IMR-90 (cell line): ENCODE measurements at places on chromosomes 7 and 10. TPM values are rescaled to one million over a fixed set of nuclear protein-coding genes. Genes with fewer than 3 reads are reported as not detected.

Gene SLC16A12
- 1.6 and 2.2 TPM in 2 replicates for total RNA-seq

Gene SEMA3A
- 187 and 213 TPM in 2 replicates for total RNA-seq

Gene GIMAP4
- not detected in 2 replicates for total RNA-seq

Gene AGMO
- not detected in 2 replicates for total RNA-seq

Gene PPP1R17
- not detected in 2 replicates for total RNA-seq

Gene AOAH
- total RNA-seq: not detected in 2 replicates

Gene HMX2
- total RNA-seq: not detected in 2 replicates

Gene STARD3NL
- 69.7 and 102 TPM in 2 replicates for total RNA-seq

Gene GPC2
- total RNA-seq: 1.4 and 1.8 TPM in 2 replicates

Gene XRCC2
- total RNA-seq: 3.6 and 5.6 TPM in 2 replicates

Gene MUC3A
- total RNA-seq: not detected in 2 replicates

Gene CPED1
- total RNA-seq: 96.8 and 102 TPM in 2 replicates

Gene YKT6
- 98.6 and 120 TPM in 2 replicates for total RNA-seq

Gene OR2F2
- total RNA-seq: not detected in 2 replicates

Gene TEX47
- total RNA-seq: not detected in 2 replicates

Gene PCLO
- total RNA-seq: under 0.01 TPM in 2 replicates

Gene PSPH
- 48.4 and 55.8 TPM in 2 replicates for total RNA-seq

Gene HOXA7
- under 0.01 and 0.18 TPM in 2 replicates for total RNA-seq

Gene FAM20C
- 7.7 and 8.9 TPM in 2 replicates for total RNA-seq

Gene AKR1E2
- 2.2 and 3.4 TPM in 2 replicates for total RNA-seq

Gene PON1
- not detected in 2 replicates for total RNA-seq

Gene RNF32
- 0.36 and 0.56 TPM in 2 replicates for total RNA-seq

Gene ZNF716
- not detected in 2 replicates for total RNA-seq

Gene OR2A5
- total RNA-seq: not detected in 2 replicates

Gene EVX1
- not detected in 2 replicates for total RNA-seq

Gene WNT8B
- total RNA-seq: not detected in 2 replicates

Gene PAOX
- total RNA-seq: 3.6 and 3.8 TPM in 2 replicates

Gene DGKI
- total RNA-seq: 15.3 and 15.8 TPM in 2 replicates

Gene KLLN
- 0.36 and 0.56 TPM in 2 replicates for total RNA-seq

Gene BCL7B
- 6.1 and 7.2 TPM in 2 replicates for total RNA-seq

Gene TRIL
- total RNA-seq: under 0.01 TPM in 2 replicates
